ENCODE measurements at places on chromosomes 2 and 18. TPM values are rescaled to one million over a fixed set of nuclear protein-coding genes. Genes with fewer than 3 reads are reported as not detected.

- DNase-seq = no peak
These were observed 145.3 kb upstream of the NFATC1 start for GRCh38 chr18:79250301-79250981.

GRCh38 chr2:226888378-226888965 lies 52.6 kb downstream of the RHBDD1 start:
- no peak for DNase-seq

GRCh38 chr2:66477135-66477842 lies 42.4 kb downstream of the MEIS1 start:
- DNase-seq = no peak

Gene MAP2
- polyA plus RNA-seq = not detected

Gene ASIC4
- polyA plus RNA-seq = 1.1 TPM

Gene DYSF
- 109 TPM for polyA plus RNA-seq

Data from muscle of arm (tissue), 14 donors.